ENCODE measurements at places on chromosomes 1 and 21.

DNA sequence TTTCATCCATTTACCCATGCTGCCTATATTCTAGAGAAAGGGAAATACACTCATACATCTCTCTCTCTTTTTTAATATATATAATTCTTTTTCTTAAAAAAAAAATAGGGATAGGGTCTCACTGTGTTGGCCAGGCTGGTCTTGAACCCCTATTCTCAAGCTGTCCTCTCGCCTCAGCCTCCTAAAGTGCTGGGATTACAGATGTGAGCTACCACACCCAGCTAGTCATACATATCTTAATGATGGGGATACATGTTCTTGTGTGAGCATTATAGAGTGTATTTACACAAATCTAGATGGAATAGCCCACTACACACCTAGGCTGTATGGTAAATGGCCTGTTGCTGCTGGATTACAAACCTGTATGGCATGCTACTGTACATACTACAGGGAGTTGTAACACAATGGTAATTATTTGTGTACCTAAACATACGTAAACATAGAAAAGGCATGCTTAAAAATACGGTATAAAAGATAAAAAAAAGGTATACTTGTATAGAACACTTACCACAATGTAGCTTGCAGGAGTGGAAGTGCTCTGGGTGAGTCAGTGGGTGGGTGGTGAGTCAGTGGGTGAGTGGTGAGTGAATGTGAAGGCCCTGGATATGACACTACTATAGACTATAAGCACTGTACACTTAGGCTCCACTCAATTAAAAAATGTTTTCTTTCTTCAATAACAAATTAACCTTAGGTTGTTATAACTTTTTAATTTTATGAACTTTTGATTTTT lies 72.9 kb downstream of the IVNS1ABP start:
- peak; percentile 45 for DNase-seq

DNA sequence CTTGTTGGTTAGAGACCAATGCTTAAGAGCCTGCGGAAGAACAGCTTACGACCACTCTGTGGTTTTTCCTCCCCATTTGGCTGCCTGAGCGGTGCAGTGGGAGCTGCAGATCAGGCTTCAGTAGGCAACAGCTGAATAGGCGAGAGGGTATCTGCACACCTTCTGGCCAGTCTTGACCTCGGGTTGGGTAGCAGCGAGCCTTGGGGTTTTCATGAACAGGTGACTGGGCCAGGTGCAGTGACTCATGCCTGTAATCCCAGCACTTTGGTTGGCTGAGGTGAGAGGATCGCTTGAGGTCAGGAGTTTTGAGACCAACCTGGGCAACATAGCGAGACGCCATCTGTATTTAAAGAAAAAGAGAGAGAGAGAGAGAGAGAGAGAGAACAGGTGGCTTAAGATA lies 41.0 kb downstream of the NENF start:
- DNase-seq: no peak

DNA sequence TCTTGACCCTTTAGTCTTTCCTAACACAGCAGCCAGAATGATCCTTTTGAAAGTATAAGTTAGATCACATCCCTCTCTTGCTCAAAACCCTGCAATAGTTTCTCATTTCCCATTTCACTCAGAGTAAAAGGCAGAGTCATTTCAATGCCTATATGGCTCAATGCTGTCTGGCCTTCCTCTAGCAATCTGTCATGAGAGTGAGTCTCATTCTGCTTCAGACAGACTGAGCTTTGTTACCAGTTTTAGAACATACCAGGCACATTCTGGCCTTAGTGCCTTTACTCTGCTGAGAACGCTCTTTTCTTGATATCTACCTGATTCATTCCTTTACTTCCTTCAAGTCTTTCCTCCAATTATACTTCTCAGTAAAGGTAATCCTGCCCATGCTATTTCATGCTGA lies 372.8 kb upstream of the PKN2 start:
- no peak for DNase-seq

- DNase-seq: no peak
Observed at GRCh38 chr21:41388259-41388658, 26.4 kb downstream of the MX2 start.

- DNase-seq: peak; percentile 16
Observed at GRCh38 chr1:110087812-110088738, 17.6 kb upstream of the ALX3 start.

All from activated CD8-positive, alpha-beta memory T cell treated with anti-CD3 and anti-CD28 coated beads for 4 hours (primary cell).